ENCODE measurements at places on chromosomes 6 and 20. TPM values are rescaled to one million over a fixed set of nuclear protein-coding genes. Genes with fewer than 3 reads are reported as not detected.

LHFPL5 gene
- not detected for total RNA-seq

GHRH gene
- not detected for total RNA-seq

ZBTB46 gene
- total RNA-seq, result 0.35 TPM

RAET1L gene
- 2.6 TPM for total RNA-seq

APOBEC2 gene
- total RNA-seq, result not detected

SLC24A3 gene
- total RNA-seq, result not detected

KHDC1L gene
- not detected for total RNA-seq

NR2E1 gene
- total RNA-seq, result not detected

HSPA12B gene
- not detected for total RNA-seq

EEF1A2 gene
- 0.33 TPM for total RNA-seq
